IPS DF 6.9 (cell line): ENCODE measurements at places on chromosomes 6 and 20.

GRCh38 chr6:15312500-15312899 is 66.6 kb downstream of the JARID2 start:
- DNase-seq = no peak

DNA sequence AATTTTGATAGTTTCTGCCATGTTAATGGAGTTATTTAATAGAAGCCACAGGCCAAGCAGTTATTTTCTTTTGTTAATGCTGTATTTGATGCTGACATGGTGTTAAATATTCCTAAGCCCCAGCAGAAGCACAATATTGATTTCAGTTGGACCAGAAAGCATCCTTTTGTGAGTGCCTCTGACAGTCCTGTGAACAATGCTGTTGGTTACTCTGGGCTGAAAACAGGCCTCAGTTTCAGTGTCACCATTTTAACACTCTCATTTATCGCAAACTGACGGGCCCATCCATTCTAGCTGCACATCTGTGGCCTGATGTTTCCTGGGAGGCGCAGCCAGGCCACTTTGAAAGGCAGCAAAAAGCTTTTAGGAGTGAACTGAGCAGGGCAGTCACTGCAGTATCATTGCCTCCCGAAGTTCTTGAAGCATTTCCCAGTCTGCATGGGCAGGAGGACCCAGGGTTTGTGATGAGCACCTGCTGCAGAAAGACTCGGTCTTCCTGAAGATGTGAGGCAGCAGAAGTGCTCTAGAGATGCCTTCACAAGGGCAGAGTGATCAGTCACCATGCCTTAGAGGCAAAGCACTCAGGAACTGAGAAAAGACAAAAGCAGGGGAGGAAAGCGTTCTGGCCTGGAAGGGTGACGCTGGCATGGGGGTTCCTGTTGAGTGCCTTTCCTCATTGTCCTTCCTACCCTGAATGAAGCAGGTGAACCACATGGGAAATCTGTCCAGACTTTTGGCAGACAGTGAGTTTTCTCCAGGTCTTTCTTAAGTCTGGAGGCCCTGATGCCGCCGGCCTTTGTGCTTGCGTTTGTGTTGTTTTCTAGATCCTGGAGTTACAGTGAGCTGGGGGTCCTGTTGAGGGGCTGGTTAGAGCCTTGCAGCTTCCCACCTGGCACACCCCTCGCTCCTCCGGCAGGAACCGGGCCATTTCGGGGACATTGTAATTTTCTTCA is 74.0 kb downstream of the ZDHHC14 start:
- no peak for DNase-seq

GRCh38 chr6:139295901-139296300 is 4.1 kb upstream of the TXLNB start:
- no peak for DNase-seq

DNA sequence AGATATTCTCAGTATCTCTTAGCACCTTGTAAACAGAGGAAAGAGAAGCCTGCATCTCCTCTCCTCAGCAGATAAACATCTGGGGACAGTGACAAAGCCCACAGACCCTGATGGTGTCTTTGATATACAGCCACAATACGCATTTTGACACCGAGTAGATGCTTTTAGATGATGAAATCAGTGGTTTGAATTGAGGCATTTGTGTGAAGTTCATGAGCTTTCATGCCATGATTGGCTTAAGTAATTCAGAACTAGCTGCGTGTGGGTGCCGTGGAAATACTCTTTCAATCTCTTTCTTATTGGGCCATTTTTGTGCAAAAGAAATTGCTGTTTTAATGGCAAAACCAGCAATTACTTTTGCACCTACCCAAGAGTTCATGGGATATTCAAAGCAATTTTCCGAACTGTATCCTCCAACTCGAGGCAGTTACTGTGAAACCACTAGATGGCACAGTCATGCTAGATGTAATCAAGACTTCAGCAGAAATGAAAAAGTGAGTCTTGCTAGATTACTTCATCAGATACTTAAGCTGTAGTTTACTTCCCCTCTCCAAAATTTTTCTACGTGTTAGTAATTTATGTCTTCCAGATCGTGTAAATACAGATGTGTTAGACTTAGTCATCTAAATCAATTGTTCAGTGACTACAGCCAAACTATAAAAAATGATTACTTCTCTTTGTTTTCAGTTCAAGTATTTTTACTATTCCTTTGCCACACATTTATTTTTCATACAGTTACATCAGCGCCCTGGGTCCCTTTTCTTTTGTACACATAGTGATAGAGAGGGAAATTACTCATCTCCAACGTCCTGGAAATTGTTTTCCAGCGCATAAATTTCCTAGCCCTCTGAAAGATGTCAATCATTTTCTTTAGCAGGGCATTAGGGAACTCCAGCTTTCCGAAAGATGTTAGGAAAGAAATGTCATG is 49.4 kb downstream of the IYD start:
- no peak for DNase-seq

DNA sequence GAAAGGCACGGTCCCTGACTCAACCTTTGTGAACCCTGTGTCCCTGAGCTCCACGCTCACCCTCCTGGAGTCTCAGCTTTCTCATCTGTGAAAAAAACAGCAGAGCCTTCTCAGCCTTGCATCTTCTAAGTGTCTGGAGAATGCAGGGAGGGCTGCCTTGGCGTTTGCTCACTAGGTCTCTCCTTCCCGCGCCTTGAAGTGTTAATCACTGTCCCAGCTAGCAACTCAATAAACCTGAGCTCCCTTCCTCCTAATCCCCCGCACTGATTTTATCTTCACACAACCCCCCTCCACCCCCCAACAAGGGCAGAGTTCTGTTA is 34.9 kb upstream of the FOXC1 start:
- no peak for DNase-seq
